Activated CD4-positive, alpha-beta T cell treated with anti-CD3 and anti-CD28 coated beads, Interleukin-2, amount 50 U/mL, for 4 hours (primary cell): ENCODE measurements at places on chromosomes 16 and 17.

DNA sequence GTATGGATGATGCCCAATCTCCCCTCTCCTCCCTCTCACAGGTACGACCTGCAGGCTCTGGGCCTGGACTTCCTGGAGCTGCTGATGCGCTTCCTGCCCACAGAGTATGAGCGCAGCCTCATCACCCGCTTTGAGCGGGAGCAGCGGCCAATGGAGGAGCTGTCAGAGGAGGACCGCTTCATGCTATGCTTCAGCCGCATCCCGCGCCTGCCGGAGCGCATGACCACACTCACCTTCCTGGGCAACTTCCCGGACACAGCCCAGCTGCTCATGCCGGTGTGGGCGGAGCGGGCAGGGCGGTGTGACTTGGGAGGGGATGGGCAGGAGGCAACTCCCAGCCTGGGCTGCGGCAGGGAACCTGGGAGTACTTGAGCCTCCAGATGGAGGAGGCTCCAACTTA lies 18.1 kb downstream of the SPATA32 start:
- no peak for DNase-seq

GRCh38 chr16:28136751-28137434 lies 73.4 kb upstream of the GSG1L start:
- no peak for DNase-seq

DNA sequence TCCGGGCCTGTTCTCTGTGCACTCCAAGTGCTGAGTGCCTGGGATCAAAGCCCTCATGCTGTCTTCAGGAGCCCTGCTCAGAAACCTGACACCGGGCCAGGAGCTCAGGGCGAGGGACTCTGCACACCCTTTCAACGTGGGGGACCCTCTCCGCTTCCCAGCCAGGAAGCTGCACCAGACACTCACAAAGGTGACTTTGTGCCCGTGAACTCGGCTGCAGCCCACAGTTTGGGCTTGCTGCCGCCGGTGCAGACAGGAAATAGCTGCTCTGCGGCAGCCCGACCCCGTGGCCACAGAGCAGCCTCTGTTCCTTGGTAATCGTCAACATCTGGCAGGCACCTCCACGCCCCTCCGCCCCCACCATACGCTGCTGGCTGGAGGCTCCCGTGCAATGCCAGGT lies 93.4 kb upstream of the METRNL start:
- DNase-seq: peak; percentile 38

DNA sequence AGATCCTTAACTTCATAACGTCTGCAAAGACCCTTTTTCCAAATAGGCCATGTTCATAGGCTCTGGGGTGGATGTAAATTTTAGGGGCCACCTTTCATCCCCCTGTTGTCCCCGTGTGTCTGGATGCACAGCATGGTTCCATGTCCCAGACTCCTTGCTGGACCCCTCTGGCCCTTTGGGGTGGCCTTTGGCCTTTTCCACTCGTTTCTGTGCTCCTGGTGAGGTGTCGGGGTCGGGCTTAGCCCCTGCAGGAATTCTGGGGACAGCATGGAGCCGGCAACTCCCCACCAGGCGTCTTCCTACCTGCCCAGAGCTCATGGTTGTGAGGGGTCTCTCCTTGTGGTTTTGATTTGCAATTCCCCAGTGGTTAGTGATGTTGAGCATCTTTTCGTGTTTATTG lies 183.5 kb downstream of the SEC14L1 start:
- DNase-seq: no peak

GRCh38 chr16:29029168-29029994 lies 44.5 kb downstream of the LAT start:
- DNase-seq: peak; percentile 83

GRCh38 chr16:25256695-25257469 lies 763 bp downstream of the ZKSCAN2 start:
- no peak for DNase-seq

DNA sequence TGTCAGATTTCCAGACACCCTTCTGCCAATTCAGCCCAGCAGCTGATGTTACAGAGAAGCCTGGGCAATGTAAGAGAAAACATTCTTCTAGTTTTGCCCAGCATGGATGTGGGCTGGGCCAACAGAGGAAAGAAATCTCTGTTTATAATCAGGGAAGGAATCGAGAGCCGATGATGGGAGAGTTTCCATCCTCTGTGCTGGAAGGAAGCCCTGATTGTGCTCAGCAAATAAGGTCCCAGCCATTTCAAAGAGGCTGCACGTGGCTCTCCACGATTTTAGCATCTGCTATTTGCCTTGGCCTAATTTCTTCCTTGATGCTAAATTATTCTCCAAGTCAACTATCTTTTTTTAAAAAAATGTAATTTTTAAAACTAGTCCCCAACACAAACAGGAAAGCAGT lies 70.0 kb downstream of the IRX6 start:
- no peak for DNase-seq

- DNase-seq: no peak
Observed at GRCh38 chr16:1141191-1141590, 11.7 kb upstream of the CACNA1H start.

DNA sequence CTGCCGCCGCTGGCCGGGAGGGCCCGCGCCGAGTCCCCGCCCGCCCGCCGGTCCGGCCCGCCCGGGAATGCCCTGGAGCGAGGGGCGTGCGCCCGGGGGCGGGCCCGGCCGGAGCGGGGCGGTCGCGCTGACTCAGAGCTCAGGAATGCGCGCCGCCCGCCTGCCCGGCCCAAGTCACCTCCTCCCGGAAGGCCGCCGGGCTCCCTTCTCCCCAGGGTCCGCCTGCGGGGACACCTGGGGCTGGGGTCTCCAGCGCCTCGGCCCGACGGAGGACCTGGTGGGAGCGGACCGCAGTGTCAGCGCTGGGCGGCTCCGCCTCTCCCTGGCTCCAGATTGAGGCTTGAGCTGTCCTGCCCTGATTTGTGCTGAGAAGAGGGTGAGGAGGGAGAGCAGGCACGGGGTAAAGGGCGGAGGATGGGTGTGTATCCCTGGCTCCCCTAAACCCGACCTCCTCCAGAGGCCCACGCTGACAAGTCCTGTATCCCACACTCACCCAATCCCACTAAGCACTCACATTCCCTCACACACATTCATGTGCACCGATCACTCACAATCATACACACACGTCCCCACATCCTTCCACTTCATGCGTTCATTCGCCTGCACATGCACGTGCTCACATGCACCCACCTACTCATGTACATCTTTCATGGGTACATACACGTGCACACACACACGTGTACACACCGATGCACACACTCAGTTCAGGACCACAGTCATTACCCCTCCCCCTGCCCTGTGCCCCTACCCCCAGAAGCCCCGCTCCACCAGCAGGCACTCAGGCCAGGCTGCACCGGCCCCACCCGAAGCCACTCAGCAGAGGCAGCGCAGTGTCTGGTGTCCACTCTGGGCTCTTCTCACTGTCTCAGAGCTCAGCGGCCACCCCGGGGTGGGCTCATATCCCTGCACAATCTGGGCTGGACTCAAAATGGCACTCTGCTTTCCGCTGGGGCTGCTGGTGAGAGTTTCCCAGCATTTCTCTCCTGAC lies at the start of gene RHBDF1:
Gene RHBDF1, minus strand, starts transcription at position 71 of the 988 bp plus-strand sequence. CDS start 7,616 bp downstream, outside the sequence.
- DNase-seq: no peak

GRCh38 chr17:51941272-51941671 lies 217.2 kb downstream of the CA10 start:
- DNase-seq: no peak

DNA sequence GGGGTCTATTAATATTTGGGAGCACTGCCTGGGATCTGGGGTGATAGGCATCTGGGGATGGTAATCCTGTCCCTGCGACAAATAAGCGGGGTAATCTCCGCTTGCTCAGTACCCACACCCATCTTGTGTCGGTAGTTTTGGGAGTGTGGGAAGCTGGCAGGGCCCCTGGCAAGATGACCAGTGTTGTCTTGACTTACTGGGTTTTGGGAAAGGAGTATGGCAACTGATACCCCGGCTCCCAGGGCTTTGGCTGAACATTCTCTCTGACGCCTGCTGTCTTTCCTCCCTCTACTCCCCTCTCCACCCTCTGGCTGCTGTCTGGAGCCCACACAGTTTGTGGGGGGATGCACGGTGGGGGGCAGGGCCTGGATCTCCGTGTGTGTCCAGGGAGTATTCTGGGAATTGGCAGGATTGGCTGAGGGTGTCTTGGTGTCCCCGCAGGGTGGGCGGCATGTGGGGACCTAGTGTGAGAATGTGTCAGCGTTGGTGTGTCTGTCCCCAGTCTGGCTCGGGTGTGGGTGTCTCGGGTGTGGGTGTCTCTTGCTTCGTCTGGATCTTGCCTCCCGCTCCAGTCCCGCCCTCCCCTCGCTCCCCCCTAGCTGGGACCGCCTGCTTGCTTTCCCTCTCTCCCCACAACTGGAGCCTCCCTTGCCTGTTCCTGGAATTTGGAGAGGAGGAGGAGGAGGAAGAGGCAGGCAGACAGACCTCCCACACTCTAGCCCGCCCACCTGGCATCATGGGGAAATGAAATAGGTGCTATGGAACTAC lies 12.0 kb downstream of the RARA start:
- peak; percentile 68 for DNase-seq

DNA sequence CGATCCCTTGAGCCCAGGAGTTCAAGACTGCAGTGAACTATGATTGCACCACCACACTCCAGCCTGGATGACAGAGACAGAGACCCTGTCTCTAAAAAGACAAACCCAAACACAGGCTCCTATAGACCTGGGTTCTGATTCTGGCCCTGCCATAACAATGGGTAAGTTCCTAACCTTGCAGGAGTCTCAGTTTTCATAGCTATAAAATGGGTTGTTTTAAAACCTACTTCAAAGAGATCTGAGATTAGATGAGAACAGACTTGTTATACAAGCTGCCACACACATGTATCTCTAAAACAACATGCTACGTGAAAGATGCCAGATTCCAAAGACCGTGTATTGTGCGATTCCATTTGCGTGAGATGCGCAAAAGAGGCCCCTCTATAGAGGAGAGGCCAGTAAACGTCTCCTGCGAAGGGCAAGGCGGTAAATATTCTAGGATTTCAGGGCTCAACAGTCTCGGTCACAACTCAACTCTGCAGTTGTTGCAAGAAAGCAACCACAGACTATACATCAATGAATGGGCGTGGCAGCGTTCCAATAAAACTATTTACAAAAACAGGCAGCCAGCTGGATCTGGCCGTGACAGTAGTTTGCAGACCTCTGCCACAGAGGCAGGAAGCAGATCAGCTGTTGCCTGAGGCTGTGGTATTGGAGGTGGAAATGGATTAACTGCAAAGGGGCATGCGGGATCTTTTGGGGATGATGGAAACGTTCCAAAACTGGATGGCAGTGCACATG lies 5.9 kb downstream of the CORO7 start:
- no peak for DNase-seq

- no peak for DNase-seq
Observed at GRCh38 chr17:33667671-33668070, 374.6 kb upstream of the ASIC2 start.

DNA sequence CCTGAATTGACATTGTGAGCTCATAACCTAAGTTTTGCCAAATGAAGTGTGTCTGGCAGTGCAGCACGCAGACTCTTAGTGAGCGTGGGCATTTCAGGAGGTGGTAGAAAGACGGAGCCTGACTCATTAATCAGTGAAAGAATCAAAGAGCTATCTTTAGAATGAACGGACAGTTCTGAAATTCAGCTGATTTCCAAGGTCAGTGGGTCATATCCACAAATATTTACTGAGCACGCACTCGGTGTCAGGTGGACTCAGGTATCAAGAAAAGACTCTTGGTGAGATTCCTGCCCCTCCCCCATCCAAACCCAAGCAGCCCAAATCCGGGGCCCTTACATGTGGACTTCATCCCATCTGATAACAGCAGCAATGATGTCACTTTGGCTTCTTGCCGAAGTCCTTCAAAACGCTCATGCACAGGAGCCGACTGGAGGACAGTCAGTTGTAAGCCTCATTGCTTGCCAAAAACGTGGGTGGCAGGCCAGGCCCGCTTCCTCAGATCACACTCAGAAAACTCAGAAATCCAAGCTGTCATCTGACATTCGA lies 185.8 kb downstream of the HS3ST3A1 start:
- DNase-seq: no peak

DNA sequence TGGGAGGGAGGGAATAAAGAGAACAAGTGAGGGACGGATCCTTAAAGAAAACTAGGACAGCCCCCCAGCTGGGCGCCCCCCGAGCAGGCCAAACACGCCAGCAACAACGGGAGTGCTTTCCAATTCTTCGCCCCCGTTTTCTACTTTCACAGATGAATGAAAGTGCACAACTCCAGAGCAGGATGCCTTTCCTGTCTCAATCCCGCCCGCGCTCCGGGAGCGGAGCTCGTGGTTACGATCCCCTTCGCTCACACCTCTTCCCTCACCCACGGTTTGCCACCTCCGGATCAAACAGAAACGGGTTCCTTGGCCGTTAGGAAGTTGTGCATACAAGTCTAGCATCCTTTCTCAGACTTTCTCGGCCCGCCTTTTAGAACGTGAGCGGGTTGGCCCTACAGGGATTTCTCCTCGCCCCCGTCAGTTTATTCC lies 680 bp downstream of the SKA2 start:
- peak; percentile 15 for DNase-seq

DNA sequence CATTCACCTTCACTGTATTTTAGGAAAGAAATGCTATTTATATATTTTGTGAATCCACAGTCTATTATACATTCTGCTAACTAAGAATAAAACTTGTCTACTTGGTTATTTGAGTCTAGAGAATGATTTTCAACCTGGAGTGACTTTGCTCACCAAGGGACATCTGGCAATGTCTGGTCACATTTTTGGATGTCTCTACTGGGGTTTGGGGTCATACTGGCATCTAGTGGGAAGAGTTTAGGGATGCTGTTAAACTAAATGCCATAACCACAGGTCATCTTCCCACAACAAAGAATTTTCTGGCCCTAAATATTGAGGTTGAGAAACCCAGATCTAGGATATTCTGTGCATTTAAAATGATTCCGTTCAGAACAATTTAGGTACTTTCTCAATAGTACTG lies 26.0 kb downstream of the KCNJ16 start:
- DNase-seq: no peak

DNA sequence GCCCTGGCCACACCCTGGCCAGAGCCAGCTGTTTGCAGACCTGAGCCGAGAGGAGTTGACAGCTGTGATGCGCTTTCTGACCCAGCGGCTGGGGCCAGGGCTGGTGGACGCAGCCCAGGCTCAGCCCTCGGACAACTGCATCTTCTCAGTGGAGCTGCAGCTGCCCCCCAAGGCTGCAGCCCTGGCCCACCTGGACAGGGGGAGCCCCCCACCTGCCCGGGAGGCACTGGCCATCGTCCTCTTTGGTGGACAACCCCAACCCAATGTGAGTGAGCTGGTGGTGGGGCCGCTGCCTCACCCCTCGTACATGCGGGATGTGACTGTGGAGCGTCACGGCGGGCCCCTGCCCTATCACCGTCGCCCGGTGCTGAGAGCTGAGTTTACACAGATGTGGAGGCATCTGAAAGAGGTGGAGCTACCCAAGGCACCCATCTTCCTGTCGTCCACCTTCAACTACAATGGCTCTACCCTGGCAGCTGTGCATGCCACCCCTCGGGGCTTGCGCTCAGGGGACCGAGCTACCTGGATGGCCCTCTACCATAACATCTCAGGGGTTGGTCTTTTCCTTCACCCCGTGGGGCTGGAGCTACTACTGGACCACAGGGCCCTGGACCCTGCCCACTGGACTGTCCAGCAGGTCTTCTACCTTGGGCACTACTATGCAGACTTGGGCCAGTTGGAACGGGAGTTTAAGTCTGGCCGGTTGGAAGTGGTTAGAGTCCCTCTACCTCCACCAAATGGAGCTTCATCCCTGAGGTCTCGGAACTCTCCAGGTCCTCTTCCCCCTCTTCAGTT lies 578 bp downstream of the AOC2 start:
- DNase-seq: no peak
